ENCODE measurements at places on chromosomes 1 and 21.

GRCh38 chr1:61620536-61620935 is 104.4 kb downstream of the TM2D1 start:
- no peak for DNase-seq

GRCh38 chr1:177902266-177902665 is 67.6 kb downstream of the SEC16B start:
- DNase-seq: no peak

DNA sequence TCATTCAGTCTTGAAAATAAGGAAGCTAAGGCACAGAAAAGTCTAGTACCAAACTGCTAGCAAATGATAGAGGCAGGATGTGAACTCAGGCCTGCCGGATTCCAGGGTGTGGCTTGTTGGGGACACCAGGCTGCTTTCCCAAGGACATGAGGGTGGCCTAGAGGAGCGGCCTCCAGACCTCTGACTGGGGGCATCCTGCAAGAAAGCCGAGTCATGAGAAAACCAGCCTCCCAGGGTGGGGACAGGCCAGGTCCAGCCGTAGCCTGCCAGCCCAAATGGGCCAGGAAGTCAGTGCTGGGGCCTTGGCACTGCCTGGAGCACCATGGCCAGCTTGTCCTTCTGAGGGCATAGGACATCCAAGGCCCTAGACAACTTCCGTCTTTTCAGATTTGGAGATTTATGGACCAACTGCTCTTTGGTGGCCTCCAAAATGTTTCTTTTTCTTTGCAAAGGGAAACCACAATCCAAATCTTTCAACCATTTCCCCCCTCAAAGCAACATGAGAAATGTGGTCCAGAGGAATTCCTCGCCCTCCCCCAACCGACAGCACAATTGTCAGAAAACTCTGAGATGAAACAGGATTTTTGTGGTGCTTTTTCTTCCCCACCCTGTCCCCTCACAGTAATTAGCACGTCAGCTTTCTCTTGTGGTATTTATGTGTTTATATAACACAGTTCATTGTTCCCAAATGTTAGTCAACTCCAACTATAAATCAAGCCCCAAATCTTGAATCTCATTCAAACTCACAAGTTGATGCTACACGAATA is 212.3 kb downstream of the KAZN start:
- no peak for DNase-seq

DNA sequence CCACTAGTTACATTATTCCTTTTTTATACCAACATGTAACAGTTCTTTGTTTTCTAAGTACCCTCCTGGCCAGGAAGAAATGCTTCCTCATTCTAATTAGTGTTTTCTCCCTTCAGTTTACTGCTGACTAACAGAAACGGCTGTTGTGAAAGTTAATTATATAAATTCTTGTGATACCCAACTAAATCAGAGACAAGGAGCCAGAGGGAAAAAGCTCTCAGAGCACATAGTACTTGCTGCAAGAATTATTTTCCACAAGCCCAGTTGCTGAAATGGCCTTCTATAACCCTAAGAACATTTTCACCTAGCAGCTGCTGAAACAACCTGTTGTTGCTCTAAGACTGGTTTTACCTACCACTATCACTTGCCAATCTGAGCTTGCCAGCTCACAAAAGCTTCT is 82.4 kb downstream of the FAF1 start:
- DNase-seq: no peak

- DNase-seq: peak; percentile 80
These were observed at the start of gene TFF1 for GRCh38 chr21:42366292-42367010. TFF1 (minus strand) TSS chr21:42366535; CDS start chr21:42366495, 40 bp downstream.

DNA sequence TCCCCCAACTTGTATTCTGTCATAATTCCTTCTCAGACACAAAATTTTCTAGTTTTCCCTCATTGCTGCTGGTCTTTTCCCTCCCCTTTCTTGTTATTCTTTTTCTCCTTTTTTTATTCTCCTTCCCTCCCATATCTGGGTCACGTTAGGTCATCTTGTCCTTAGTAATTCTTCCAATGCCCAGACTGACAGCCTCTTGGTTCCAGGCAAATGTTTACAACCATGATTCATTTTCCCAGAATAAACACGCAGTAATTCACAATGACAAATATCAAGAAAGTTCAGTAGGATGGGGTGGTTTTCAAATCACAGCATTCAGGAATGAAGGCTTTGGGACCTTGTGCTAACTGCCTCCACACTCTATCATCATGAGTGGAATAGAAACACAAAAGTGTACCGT is 25.2 kb downstream of the NHLH2 start:
- DNase-seq: no peak

DNA sequence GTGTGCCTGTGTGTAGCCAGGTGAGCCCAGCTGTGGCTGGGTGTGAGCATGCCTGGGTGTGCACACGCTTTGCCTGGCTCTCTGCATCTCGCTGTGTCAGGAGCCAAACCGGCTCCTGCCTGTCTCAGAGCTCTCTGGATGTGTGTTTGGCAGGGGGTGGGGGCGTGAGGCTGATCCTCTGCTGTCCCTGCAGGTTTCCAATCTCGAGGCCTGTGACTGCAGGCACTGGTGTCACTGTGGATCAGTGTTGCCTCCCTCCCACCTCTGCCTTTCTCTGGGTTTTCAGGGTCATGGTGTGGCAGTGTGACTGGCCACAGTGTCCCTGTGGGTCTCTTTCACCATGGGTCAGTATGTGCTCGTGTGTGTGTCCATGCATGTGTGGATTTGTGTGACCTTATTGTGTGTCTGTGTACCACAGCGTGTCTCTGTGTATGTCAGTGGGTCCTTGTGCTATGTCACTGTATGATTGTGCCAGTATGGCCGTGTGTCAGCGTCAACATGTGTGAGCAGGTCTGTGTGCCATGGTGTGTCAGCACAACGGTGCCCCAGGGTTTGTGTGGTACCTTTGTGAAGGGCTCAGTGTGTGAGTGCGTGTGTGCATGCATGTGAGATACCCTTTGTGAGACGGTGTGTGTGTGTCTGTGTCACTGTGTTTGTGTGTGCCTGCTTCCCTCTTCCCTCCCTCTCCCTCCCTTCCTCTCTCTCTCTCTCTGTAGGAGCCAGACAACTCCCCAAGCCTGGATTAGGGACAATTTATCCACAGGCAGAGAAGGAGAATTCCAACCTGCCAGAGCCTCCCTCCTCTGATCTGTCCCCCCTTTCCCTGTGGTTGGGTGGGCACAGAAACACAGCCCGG is 43.4 kb downstream of the AHDC1 start:
- no peak for DNase-seq

DNA sequence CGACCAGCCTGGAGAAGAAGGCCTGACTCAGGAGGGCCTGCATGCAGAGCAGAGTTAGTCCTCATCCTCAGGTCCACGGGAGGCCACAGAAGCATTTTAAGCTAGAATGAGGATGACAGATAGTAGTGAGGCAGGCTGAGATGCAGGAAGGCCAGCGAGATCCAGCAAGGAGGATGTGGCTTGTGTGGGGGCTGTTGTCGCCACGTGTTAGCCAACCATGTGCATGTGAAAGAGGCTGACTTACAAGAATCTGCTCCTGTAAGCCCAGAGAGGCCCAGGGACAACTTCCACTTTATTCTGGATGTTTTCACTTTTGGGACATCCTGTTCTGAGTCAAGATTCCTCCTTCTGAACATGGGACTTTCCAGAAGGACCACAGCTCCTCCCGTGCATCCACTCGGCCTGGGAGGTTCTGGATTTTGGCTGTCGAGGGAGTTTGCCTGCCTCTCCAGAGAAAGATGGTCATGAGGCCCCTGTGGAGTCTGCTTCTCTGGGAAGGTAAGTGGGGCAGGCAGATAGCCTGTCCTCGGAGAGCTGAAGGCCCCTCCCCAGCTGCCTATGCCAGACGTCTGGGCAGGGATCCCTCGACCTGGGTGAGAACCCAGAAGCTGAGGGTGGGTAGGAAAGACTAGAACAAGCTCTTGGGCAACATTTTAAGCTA is at the start of gene SLAMF8:
TSS of gene SLAMF8 (plus strand) at position 433 of the 661 bp plus-strand sequence. CDS start at position 459, 26 bp downstream.
- peak; percentile 17 for DNase-seq

GRCh38 chr1:214244252-214244651 is 36.7 kb upstream of the SMYD2 start:
- no peak for DNase-seq

GRCh38 chr1:235266325-235266724 is 61.7 kb downstream of the ARID4B start:
- DNase-seq: no peak

DNA sequence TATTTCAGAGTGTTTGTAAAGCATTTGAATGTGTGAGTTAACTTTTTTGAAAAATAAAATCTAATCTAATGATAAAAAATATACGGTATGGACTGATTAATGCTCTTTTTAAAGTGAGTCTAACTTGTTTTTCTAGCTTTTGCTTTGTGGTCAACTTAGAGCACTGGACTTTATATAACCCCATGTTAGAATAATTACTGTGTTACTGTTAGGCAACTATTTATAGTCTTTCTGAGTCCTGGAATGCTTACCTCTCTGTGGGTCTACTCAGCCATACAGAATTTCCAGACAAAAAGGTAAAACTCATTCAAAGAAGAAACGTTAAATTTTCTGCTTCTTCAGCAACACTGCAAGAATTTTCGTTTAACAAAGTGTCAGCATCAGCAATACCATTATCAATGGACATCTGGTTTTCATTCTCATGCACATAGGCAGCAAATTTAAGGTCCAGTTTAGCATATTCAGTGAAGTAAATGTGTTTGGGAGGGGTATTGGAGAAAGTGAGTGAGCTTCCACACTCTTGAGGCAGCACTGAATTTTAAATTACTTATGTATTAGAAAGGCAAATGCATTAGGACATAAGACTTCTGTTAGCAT is 664.7 kb upstream of the NEGR1 start:
- no peak for DNase-seq

- DNase-seq: no peak
These were observed 7.4 kb downstream of the PEX10 start for GRCh38 chr1:2404890-2405511.

GRCh38 chr1:213622365-213623063 is 365.3 kb upstream of the PROX1 start:
- no peak for DNase-seq

DNA sequence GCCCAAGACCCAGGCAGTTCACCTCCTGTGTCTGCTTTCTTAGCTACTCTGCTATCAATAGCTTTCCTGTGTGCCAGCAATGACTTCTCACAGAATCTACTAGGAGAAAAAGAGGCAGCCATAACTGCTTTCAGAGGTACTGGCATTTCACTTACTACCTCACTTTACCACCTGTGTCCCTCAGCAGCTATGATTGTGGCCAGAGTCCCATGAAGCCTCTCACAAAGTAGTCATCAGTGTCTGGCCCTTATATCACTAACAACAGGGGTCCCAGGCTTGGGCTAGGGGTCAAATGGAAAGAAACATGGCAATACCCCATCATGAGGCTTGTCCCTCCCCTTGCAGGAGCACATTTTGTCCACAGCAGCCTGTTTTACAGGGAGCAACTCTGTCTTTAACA is 62.7 kb upstream of the EPS8L3 start:
- DNase-seq: no peak

DNA sequence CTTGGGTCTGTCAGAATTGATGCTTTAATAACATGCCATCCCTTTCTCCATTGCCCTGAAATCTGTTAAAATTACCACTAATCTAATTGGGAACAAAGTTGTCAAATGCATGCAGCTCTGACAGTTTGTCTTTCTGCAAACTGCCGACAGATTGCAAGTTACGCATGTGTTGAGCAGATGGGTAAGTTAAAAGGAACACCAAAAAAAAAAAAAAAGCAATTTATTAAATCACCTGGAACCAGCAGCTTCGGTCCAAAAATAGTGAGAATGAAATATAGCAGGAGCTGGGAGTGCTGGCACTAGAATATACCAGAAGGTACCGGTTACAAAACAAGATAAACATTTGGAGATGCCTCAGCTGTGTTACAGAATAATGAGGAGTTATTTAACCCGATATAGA is 149.6 kb upstream of the C1orf87 start:
- no peak for DNase-seq

GRCh38 chr1:81406292-81406999 is 394.3 kb upstream of the ADGRL2 start:
- no peak for DNase-seq

- no peak for DNase-seq
These were observed 93.4 kb downstream of the DIRAS3 start for GRCh38 chr1:67957066-67957465.

- no peak for DNase-seq
These were observed at the start of gene OLFM3 for GRCh38 chr1:101996825-101997465. OLFM3 (minus strand) TSS chr1:101996926.

DNA sequence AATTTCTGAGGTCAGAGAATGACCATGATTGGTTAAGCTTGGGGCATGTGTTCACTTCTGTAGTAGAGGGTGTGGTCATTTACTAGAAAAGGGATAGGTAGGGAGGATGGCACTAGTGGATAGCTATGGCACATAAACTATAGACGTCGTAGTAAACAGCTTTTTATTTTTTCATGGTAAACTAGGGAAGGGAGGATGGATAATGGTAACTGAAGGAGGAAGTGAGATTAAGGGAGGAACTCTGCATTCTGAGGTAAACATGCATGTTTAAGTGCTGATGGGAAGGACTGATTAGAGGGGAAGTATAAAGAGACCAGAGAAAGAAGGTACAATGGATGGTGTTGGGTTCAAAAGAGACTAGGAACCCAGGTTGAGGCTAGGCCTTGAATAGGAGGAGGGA is 26.9 kb downstream of the PTGS2 start:
- DNase-seq: no peak

- no peak for DNase-seq
These were observed 11.7 kb downstream of the C1orf94 start for GRCh38 chr1:34188418-34188817.

- no peak for DNase-seq
These were observed 47.8 kb downstream of the C1orf198 start for GRCh38 chr1:230820568-230820967.

GRCh38 chr21:24829397-24829796 is 777.9 kb downstream of the MRPL39 start:
- DNase-seq: no peak

DNA sequence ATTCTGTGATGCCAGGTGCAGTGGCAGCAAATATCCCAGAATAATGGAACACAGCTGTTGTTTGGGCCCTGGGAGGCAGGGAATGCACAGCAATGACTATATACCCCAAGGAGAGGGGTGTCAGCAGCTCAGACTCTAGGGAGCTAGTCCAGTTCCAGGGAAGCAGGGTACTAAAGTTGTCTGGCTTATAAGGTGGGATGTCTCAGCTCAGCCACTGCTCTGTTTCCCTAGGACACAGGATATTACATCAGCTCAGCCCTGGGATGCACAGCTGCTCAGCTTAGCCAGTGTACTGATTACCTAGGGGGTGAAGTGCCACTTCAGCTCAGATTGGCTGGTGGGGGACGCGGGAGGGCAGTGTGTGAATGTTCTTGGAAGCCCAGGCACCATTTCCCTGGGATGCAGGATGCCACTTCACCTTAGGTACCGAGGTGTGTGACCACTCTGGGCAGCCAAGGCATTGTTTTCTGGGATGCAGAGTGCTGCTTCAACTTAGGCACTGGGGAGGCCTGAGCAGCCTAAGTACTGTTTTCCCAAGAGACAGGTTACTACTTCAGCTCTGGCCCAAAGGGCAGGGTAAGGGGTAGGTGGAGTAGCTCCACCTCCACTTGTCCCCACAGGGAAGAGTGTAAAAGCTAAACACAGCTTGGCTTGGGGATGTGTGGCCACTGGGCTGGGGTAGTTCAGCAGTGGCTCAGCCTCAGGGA is 59.4 kb downstream of the DIPK1A start:
- DNase-seq: no peak

GRCh38 chr1:239772446-239772845 is 319.2 kb upstream of the FMN2 start:
- no peak for DNase-seq
